Activated CD8-positive, alpha-beta memory T cell treated with anti-CD3 and anti-CD28 coated beads for 1 hour (primary cell): ENCODE measurements at places on chromosomes 12 and 14.

- no peak for DNase-seq
Measured at GRCh38 chr12:116592731-116593130, 33.5 kb downstream of the MAP1LC3B2 start.

DNA sequence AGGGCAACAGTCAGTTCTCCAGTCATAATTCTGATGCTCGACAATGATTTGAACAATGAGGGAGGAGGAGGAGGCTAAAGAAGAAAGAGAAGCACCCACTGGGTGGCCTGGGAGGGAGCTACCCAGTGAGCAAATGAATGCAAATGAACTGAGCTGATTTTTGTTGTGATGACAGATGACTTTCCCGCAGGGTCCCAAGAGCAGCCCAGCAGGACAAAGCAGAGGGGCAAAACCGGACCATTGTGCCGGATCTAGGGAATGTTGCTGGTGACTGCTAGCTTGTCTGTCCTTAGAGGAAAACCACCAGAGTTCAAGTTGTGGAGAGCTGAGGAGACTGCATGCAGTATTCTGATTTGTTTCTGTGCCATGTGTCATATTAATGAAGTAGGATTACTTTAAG is 162.8 kb downstream of the MON2 start:
- DNase-seq: no peak

DNA sequence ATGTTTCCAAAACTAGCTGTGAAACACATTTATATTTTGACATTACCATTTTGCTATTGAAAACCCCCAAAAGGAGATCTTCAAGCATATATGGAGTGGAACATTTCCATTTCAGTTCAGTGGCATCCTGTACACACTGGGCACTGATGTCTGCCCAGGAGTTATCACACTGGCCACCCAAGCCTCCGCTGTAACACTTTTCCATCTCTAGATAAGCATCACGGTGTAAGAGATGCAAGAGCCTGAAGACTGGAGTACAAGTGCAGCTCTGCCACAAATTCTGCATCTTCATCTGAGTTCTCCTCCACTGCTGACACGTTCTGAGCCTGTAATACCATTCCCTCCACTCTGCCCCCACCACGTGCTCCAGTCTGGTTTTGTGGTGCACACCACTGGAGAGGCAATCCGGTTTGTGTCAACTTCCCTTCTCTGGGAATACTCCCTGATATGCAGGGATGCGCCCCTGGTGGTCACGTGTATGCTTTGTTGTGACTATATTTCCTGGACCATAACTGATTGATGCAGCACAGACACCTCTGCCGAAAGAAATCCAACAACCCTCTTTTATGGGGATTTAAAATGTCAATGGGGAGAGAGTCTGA is 12.7 kb downstream of the SPTLC2 start:
- DNase-seq: no peak

DNA sequence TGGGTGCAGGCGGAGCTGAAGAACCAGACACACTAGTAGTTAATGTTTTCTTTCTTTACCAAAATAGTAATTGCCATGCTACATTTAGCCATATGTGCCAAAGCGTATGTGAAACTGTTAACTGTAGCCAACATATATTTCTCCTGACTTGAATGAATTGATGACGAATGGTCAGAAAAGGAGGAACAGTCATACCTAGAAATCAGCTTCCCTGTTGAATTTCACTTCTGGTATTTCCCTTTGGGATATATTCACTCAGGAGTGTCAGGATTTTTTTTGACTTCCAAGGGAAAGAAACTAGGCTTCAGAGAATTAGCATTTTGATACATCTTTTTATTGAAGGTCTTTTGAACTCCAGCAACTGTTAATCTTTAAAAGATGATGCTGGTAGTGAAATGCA is 87.0 kb downstream of the ERC1 start:
- no peak for DNase-seq

DNA sequence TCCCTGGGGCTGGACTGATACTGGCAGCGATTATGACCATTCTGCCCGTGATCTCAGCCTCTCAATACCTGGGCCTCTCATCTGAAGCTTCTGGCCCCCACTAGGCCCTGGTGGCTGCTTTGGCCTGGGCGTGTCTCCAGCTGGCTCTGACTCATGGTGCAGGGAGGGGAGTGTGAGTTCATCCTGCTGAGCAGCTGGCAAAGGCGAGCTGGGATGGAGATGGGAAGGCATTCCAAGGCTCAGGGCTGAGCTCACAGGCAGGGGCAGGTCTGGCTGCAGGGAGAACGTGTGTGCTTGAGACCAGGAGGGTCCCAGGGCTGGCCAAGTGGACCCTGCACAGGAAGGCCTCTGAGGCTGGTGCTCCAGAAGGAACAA is 221.8 kb downstream of the TMEM121 start:
- no peak for DNase-seq

- DNase-seq: no peak
Measured at GRCh38 chr12:88737838-88738472, 157.7 kb upstream of the KITLG start.

GRCh38 chr12:68012712-68013111 is 23.5 kb downstream of the IFNG-AS1 start:
- DNase-seq: no peak

DNA sequence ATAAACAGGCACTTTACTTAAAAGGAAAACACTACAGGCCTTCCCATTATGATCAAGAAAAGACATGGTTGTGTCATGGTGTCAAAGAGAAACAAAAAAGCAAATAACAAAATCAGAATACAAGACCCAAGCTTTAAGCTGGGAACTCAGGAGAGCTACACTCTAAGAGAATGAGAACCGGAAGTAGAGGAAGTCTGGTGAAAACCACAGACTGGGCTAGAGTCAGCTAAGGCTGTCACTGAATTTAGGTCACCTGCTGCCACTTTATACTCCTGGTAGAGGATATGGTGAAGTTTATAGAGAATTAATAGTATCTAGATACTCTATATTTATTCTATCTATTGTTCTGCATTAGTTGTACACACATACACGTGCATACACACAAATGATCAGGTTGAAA is 971.7 kb downstream of the FLRT2 start:
- DNase-seq: no peak

- DNase-seq: no peak
Measured at GRCh38 chr12:2537868-2538541, 256.8 kb upstream of the FKBP4 start.

DNA sequence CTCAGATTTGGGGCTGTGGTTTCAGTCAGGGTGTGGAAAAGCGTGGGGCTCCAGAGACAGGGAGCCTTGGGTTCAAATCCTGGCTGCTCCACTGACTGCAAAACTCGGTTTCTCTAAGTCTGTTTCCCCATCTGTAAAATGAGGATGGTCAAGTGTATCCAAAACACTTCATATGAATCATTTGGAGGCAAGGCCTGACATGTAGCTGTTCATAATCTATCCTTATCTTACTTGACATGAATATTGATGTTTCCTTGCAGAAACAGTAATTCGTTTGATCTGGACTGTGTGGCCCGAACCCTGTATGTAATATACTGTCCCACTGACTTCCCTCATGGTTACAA is 1.5 kb upstream of the CCDC63 start:
- no peak for DNase-seq

- DNase-seq: no peak
Measured at GRCh38 chr12:92085736-92086040, 60.0 kb downstream of the BTG1 start.

GRCh38 chr14:50647282-50647681 is 20.8 kb downstream of the SAV1 start:
- DNase-seq: no peak

GRCh38 chr14:94471045-94471444 is 5.0 kb downstream of the SERPINA9 start:
- no peak for DNase-seq

- DNase-seq: no peak
Measured at GRCh38 chr12:9751204-9752144, 9.2 kb downstream of the CD69 start.

GRCh38 chr12:55970775-55971174 is 3.1 kb upstream of the RAB5B start:
- no peak for DNase-seq

- DNase-seq: no peak
Measured at GRCh38 chr12:132084621-132085290, 59.4 kb downstream of the DDX51 start.

DNA sequence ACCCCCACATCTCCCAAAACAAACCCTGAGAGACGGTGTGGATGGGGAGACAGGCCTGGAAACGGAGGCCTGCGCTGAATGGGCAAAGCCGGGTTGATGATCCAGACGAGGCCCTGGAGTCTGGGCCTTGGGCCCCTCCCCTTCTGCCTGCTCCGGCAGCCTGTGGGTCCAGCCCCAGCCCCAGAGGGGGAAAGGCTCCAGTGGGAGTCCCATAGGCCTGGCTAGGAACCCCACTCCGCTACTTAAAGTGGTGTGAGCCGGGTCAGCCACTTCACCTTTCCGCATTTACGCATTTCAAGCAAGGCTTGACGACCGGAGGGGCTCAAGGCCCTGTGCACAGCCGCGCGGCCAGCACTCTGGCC is 695 bp upstream of the TNFAIP2 start:
- DNase-seq: no peak

GRCh38 chr12:114681116-114681871 is 2.7 kb downstream of the TBX3 start:
- no peak for DNase-seq
